ENCODE measurements at places on chromosomes 7 and 10.
A peak's percentile ranks its signal among the peaks of the same experiment; 100 is the strongest.

- no peak for DNase-seq
Observed at GRCh38 chr7:78649976-78650375, 803.5 kb downstream of the MAGI2 start.

GRCh38 chr7:20906801-20907453 is 120.2 kb upstream of the SP8 start:
- DNase-seq = no peak

DNA sequence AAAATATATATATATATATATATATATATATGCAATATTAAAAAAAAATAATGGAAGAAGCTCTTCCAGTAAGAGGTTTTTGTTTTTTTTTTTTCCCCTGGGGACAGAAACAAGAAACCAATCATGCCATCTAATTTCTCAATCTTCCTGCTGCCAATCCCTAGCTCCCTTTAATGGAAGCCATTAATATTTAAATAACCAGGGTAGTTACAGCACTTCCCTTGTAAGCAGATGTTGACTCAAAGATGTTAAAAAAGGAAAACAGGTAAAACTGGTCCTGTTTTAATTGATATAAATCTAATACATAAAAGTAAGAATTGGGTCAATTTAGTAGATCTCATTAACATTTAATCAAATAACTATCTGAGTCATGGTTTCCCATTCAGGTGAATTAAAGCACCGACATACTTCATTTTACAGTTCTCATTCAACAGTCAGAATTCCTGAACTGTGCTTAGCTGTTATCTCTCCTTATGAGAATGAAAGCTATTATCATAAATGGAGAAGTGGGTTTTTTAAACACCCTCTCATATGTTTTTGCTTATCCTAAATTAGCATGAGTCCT is 22.6 kb downstream of the CPVL start:
- peak; percentile 16 for DNase-seq

DNA sequence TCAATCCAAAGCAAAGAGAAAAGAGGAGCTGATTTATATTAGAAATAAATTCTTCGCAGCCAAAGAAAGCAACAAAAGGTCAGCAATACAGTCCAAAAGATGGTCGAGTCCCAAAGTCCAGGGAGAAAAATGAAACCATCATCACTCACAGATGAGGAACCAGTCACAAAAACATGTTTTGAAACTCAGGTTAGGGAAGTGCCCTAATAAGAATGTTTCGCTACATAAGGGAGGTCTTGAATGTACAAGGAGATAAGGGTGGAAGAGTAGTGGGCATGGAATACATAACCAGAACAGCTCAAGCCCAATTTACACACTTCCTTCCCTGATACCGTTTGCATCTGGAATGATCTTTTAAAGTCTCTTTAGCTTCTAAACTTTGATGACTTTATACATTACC is 53.6 kb downstream of the VPS41 start:
- DNase-seq = peak; percentile 55

GRCh38 chr7:26447116-26447515 is 155.5 kb downstream of the SNX10 start:
- no peak for DNase-seq

- no peak for DNase-seq
Observed at GRCh38 chr10:14456870-14457266, 126.1 kb upstream of the FRMD4A start.

- DNase-seq = peak; percentile 98
Observed at GRCh38 chr7:130960208-130960988, 226.4 kb upstream of the KLF14 start.

DNA sequence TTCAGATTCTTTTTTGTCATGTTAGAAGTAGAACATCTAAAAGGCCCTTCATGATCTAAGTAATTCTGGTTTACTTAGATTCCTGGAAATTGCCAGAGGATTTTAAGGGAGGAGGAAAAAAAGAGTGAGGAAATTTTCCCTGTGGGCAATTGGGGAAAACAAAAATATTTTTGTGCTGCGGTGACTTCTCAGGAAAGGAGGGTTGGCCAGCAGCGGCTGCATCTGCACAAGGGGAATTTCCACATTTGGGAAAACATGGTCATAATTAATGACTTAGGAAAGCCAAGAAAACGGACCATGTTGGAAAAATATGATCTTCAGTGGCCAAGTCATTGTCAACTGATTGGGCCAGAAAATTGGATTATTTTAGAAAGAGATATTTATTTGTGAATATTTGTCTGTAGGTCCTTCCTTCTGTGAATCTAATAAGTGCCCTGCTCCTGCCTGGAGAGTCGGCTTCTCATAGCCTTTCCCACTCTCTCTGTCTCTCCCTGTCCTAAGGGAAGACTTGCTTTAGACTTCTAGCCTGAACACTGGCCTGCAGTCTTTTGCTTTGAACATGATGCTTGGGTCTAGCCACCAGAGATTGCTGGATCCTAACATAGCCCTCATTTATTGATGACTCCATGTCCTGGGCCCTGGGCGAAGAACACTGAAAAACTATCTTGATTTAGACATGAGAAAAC is 124.2 kb upstream of the MKLN1 start:
- DNase-seq = no peak

- DNase-seq = peak; percentile 23
Observed at GRCh38 chr7:76048668-76048988, 722 bp downstream of the MDH2 start.

Data from MV-4-11 (cell line).